ENCODE measurements at places on chromosomes 2 and 18.

DNA sequence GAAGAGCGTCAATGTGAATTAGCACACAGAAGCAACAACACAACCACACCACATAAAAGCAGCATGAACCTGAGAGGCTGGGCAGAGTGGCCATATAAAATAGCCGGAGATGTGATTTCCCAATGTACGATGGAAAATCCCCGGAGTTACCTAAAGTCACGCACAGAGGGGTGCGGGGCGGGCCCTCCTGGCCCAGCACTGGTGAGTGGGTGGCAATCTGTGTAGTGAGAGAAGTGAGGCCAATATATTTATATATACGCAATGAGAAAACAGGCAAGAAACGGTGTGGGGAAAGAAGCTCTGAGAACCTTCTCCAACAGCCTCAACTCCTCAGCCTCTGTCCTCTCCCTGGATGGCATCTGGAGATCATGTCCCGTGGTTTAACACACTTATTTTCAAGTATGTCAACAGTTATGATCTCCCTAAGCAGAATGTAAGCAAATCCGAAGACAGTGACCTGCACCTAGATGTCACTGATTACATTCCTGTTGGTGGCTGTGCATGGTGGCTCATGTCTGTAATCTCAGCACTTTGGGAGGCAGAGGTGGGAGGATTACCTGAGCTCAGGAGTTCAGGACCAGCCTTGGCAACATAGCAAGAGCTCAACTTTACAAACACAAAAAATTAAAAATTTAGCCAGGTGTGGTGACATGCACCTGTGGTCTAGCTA, 41.6 kb downstream of the CRACDL start:
- DNase-seq: no peak

DNA sequence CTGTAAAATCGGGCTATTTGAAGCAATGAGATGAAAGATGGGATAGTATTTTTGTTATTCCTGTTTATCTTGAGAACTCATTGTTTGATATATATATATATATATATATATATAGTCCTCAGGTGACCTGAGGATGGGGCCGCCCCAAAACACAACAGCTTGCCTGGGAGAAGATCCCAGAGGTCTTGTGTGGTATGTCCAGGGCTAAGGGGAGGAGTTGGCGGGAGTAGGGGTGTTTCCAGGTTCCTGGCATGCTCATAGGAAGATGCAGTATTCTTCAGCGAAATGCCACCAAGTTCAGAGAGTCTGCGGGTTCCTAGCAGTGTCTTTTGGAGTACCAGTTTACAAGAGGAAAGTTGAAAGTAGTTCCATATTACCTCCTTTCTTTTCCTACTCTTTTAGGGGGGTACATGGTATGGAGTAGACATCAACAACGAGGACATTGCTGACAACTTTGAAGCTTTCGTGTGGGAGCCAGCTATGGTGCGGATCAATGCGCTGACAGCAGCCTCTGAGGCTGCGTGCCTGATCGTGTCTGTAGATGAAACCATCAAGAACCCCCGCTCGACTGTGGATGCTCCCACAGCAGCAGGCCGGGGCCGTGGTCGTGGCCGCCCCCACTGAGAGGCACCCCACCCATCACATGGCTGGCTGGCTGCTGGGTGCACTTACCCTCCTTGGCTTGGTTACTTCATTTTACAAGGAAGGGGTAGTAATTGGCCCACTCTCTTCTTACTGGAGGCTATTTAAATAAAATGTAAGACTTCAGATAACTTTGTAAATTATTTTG, 18.3 kb downstream of the CCT7 start:
- no peak for DNase-seq

DNA sequence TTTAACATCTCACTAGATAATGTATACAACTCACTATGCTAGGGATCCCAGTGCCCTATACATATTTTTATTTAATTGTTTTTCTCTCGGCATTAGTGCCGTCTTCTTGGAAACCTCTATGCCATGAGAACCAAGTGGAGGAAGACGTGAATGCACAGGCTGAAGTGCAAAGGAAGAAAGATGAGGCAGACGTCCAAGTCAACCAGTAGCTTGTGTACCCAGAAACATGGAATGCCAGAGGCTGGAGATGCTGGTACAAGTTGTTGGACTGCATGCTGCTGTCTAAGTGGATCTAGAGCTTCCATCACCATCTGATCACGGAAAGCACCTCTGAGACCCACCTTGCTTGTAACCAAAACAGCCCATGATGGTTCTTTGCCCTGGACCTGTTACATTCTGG, 12.5 kb upstream of the GEMIN6 start:
- DNase-seq: no peak

DNA sequence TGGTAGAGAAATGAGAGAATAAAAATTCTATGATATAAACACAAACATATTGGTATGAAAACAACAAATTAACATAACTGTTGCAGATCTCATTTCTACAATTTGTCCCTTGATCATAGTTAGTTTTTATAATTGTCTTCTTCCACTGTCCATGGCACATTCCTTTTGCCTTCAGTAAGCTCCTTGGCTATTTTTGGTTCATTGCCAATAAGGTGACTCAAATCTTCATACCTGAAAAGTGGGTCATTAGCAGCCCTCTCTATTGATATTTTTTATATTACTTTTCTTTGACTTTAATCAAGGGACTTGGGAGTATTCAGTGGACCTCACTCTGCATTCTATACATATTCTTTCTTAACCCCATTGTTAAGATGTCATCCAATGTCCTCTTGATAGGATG, 552.9 kb downstream of the TDRD15 start:
- DNase-seq: no peak

GRCh38 chr2:85655961-85656417, 12.0 kb downstream of the SFTPB start:
- DNase-seq: no peak

GRCh38 chr2:181178130-181178529, 197.7 kb downstream of the UBE2E3 start:
- DNase-seq: no peak

GRCh38 chr18:70469916-70470315, 181.1 kb downstream of the SOCS6 start:
- DNase-seq: no peak

GRCh38 chr2:239204876-239205468, 195.8 kb downstream of the HDAC4 start:
- no peak for DNase-seq

DNA sequence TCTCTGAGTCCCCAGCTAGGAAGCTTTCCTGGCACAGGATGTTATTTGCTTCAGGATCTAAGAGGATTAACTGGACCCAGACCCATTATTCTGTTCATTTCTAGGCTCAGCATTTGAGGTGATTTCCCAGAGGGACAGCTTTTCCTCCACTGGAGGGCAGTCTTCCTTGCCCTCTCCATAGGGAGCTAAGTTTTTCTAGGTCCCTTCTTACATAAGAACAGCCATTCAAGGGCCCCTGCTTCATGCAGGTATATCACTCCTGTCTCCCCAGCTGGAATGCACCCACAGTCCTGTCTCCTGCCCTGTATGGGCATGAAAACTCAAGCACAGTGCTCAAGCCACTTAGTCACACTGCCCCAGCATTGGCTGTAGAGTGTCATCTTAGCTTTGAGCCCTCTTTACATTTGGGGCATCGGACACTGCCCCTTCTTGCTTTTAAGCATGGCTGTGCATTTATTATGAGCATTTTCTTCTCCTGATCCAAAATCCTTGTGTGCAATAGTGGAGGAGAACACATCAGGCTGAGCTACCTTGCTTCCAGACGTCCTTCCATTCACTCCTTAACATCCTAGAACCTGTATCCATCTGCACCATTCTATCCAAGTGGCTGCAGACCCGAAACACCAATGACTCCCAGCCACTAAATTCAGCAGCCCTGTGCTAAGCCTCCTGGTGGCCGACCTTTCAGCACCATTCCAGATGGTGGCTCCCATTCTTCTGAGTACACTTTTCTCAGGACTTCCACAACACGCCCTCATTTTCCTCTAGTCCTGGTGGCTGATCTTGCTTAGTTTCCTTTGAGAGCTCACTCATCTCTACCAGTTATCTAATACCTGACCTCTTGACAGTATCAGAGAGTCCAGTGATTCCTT, 80.0 kb downstream of the COPS8 start:
- no peak for DNase-seq

- DNase-seq: no peak
Measured at GRCh38 chr18:32156855-32157254, 33.0 kb upstream of the MEP1B start.

DNA sequence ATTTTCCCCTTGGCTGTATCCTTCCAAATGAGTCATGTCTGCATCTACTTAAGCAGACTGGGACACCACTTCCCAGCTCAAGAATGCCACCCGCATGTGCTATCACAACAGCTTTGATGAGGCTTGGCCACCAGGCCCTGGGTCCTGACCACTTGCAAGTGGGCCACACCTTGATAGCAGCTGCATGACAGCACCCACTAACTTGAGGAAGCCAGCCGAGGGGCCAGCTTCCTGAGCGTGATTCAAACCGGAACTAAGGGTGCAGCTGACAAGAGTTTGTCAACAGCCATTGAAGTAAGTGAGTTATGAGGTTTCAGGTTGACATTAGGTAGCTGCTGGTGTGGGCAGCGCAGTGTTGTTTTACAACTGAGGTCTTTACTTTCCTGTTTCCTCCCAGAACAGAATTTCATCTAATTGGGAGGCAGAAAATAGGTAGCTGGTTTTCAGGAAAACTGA, 54.4 kb downstream of the EPHA4 start:
- no peak for DNase-seq

GRCh38 chr2:215032153-215032552, 106.3 kb downstream of the ABCA12 start:
- DNase-seq: no peak

- DNase-seq: no peak
Measured at GRCh38 chr18:58247363-58247834, 203.4 kb downstream of the NEDD4L start.

DNA sequence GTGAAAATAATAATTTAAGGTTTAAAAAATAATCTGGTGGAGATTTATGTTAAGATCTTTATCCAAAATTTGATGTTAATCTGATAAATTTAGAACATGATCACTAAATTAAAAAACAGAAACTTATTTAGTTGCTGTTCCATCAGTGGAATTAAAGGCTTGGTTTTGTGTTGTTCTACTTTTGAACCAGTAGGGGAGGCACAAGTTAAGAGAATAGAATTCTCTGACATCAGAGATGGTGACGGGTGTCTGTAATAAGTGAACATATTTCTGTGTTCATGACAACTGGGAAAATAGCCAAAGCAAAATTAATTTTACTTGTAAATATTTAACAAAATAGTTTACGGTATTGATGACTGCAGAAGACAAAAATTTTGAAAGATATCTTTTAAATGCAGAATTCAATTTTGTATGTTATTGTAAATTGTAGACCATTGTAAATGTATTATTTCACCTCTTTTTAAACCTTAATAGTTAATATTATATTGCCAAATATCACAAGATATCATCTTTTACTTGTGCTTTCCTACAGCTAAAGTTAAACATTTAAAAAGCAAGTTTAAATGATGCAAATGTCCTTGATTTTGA, 106.0 kb downstream of the UBR3 start:
- DNase-seq: no peak

- DNase-seq: no peak
Measured at GRCh38 chr18:79803611-79804051, 5.9 kb downstream of the KCNG2 start.

GRCh38 chr2:103792042-103792441, 1030.2 kb downstream of the TMEM182 start:
- DNase-seq: no peak

DNA sequence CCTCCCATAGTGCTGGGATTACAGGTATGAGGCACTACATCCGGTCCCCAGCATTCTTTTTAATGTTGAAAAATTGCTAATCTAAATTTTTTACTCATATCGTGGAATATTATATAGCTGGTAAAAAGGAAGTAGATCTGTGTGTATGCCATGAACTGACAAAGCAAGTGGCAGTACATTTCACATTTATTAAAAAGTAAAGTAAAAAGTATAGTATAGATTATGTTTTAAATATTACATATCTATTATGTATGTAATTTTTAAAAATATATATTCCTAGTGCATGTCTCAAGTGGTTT, 25.1 kb downstream of the PLEKHB2 start:
- DNase-seq: no peak

DNA sequence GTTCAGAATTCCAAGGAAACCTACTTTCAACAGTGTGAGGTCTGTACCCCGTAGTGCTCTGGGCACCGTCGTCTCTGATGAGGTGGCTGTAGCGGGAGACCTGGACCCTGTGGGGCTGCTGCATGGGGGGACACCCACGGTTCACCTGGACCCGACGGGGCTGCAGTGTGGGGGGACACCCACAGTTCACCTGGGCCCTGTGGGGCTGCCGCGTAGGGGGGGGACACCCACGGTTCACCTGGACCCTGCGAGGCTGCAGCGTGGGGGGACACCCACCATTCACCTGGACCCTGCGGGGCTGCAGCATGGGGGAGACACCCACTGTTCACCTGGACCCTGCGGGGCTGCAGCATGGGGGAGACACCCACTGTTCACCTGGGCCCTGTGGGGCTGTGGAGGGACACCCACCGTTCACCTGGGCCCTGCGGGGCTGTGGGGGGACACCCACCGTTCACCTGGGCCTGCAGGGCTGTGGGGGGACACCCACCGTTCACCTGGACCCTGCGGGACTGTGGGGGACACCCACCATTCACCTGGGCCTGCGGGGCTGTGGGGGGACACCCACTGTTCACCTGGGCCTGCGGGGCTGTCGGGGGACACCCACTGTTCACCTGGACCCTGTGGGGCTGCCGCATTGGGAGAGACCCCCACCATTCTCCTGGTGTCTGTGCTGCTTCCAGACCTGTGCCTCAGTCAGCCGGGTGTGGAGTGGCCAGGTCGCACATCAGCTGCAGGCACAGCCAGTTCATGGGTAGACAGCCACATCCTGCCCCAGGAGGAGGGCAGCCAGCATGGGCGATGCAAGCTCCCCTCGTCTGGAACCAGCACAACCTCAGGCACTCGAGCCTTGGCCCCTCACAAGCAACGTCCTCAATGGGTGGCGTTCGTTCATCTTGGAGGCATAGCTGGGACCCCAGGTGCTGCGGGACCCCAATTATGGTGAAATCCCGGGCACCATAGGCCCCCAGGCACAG, 114.5 kb downstream of the TMEM18 start:
- DNase-seq: no peak

- no peak for DNase-seq
Measured at GRCh38 chr18:61402726-61403125, 69.5 kb downstream of the CDH20 start.

Data from NCI-H1417 treated with DMSO at 0.1 percent for 48 hours (cell line).